ENCODE measurements at places on chromosomes 6 and 20.

DNA sequence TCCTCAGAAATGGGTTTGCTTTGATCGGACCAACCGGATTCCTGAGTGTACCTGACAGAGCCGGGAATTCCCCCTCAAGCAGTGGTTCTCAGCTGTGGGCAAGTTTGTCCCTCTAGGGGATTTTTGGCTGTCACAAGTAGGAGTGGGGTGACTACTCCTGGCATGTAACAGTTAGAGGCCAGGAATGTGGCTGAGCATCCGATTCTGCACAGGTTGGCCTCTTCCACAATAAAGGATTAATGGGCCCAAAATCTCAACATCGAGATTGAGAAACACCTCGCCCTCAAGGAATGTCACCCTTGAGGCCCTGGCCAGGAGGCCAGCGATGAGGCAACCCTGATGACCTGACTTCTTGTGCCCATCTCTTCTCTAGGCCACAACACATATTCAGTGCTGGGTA, 7.9 kb downstream of the AGPAT4 start:
- DNase-seq: no peak

DNA sequence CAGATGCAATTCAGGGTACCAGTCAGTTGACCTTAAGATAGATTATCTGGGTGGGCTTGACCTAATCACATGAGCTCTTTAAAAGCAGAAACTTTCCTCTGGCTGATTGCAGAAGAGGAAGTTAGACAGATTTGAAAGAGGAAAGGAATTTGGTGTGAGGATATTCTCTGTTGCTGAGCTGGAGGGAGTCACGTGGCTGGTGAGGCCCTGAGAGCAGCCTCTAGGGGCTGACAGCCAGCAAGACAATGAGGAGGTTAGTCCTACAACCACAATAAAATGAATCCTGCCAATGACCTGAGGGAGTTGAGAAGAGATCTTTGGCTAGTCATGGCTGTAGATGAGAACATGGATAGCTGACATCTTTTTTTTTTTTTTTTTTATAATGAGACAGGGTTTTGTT, 87.0 kb upstream of the B3GAT2 start:
- DNase-seq: no peak

- no peak for DNase-seq
Measured at GRCh38 chr6:121571455-121571854, 136.0 kb downstream of the GJA1 start.

- no peak for DNase-seq
Measured at GRCh38 chr6:6843057-6843627, 254.6 kb downstream of the LY86 start.

DNA sequence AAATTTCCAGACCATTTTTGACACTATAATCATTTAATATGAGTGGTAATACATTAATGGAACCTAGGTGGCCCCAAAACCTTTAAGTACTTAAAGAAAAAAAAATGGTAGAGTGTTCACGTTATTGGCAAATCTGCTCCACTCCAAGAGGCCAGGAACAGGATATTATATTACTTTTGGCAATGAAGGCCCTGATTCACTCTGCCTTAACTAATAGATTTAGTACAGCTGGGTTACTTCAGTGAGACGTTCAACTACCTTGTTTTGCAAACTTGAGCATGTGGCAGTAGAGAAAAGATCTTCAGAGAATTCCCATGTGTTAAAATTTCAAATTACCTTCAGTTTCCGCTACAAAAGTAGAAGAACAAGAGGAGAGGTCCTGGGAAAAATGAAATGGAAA, 12.8 kb downstream of the ADNP start:
- DNase-seq: no peak

- no peak for DNase-seq
Measured at GRCh38 chr20:46081074-46081473, 8.7 kb downstream of the NCOA5 start.
